ENCODE measurements at places on chromosomes 6 and 20.

- DNase-seq, result no peak
Observed at GRCh38 chr6:127634178-127634577, 57.2 kb downstream of the C6orf58 start.

GRCh38 chr6:5511954-5512353 is 250.6 kb downstream of the FARS2 start:
- DNase-seq, result no peak

GRCh38 chr6:46676604-46677313 is 10.9 kb upstream of the TDRD6 start:
- no peak for DNase-seq

GRCh38 chr20:38825901-38826625 is 20.6 kb downstream of the PPP1R16B start:
- DNase-seq, result no peak

DNA sequence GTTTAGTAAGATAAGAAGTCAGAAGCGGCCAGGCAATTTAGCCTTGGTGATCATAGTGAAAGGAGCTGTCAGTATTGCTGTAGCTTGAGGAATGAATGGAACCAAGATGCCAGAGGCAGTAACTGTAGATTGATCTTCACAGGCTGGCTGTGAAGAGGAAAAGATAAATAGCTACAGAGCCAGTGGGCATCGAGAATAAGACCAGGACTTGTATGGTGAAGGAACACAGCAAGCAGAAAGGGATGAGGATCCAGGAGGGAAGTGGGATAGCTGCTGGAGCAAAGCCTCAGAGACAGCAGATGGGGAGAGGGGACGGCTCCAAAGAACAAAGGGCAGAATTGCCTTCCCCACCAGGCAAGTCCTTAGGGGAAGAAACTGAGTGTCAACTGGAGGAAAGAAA is 294.4 kb upstream of the PLN start:
- DNase-seq, result no peak

DNA sequence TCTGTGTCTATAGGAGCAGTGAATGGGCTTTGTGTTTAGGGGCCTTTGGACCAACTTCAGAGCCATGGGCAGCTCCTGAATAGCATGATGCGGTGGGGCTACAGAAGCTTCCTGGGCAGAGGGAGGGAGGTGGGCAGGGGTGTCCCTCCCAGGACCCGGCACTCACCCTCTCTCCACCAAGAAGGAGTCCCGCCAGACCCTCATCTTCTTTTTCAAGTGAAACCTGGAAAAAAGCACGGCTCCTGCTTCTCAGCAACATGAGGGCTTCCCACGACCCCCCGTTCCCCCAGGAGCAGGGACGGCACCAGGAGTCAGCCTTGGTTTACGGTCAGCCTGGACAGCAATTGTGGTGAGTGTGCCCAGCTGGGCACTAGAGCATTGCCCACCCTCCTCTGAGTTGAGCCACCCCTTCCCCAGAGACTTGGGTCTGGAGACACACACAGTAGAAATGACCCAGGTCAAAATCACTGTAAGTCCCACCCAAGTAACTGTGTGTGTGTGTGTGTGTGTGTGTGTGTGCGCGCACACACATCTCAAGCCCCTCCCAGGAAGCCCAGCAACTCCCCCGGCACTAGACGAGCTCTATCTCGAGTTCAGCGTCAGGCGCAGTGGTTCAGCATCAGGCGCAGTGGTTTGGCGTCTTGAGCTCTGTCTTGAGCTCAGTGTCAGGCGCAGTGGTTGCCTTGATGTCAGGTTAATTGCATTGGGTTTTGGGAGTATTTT is 108.2 kb downstream of the SULF2 start:
- no peak for DNase-seq

DNA sequence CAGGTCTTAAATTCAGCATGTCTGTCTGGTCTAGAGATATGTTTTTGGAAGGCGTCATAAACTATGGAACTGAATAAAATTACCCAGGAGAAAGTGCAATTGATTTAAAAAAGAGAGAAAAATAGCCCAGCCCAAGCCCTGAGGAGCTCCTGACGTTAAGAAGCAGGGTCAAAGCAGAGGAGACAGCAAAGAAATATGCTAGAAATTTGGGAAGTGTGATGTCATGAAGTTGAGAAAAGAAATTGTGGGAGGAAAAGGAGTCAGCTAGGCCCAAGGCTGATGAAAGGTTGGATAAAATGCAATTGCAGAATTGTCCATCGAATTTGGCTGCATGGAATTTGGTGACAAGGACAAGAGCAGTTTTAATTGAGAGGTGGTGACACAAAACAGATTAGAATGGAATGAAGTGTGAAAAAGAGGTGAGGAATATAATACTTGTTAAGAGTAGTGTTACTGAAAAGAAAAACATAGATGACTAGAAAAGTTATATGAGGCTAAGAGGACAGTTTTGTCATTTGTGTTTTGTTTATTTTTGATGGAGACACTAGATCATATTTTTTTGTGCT is 381.6 kb downstream of the LAMA2 start:
- DNase-seq, result no peak

DNA sequence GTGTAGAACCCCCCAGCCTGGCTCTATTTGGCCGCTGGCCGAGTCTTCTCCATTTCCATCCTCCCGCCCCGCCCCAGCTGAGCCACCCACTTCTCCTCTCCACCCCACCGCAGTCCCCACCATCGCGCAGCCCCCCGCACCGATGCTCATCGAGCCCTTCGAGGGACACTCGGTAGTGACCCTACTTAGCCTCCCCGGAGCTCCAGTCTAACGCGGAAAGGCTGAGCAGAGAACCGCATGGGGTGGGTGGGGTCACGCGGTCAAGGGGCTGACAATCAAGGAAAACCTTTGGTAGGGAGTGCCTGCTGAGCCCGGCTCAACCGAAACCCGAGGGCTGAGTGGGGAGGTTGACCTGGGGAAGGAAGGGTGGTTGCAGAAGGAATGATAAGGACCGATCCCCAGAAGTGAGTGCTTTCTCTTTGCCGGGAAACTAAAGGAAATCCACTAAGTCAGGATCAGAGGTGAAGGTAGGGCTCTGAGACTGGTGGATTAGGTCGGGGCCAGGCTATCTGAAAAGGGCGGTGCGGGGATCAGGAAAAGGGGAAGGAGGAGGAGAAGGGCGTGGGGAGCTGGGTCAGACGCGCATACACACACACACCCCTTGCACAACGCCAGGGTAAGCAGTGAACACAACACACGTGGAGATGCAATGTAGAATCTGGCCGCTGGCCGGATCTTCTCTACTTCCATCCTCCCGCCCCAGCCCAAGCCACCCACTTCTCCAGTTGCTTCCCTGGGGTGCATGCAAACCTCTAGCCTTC is 49.8 kb downstream of the CPXM1 start:
- DNase-seq, result peak; percentile 59

DNA sequence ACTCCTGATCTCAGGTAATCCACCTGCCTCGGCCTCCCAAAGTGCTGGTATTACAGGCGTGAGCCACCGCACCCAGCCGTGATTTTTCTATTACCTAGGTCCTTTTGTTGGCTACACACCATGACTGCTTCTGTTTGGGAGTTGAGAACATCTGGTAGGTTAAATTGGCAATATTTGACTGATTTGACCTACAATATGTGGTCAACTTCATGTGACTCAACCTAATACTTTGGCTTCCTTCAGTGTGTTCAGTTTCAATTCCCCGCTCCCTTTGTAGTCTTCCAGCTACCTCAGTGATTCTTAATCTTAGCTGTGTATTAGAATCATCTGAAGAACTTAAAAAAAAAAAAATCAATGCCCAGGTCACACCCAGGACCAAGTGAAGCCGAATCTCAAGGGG is 47.4 kb downstream of the MYB start:
- no peak for DNase-seq

- peak; percentile 66 for DNase-seq
Observed at GRCh38 chr6:11323666-11324452, 91.4 kb upstream of the NEDD9 start.

DNA sequence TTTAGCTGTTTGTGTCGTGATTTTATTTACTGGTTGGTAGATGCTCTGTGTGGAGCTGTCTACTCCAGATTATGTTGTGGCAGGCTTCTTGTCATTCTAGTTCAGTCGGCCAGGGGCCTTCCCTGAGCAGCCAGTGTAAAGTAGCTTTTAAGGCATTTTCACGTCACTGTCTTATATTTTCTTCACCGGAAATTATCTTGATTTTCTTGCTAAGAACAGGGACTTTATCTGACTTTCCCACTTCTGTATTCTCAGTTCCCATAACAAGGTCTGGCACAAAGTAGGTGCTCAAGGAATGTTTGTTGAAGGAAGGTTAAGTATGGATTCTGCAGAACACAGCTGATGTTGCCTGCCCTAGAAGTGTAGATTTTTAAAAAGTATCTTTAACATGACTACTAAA is 868 bp downstream of the LTV1 start:
- DNase-seq, result no peak

DNA sequence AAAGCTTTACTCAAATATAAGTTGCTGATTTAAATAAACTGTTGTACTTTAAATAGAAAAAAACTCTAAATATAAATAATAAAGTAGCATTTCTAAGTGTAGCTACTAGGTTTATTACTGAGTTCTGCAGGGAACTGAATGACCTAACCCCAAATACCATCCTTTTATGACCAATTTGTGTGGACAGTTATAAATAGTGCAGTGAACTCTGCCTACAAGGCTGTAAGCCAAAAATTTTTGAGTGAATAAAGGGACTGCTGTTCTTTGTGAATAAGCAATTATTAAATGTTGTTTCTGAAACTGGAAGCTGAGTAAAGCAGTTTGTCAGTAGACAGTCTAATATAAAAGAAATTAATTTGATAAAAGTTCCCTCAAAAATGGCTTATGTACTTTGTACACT is 90.8 kb upstream of the ELOVL5 start:
- no peak for DNase-seq

DNA sequence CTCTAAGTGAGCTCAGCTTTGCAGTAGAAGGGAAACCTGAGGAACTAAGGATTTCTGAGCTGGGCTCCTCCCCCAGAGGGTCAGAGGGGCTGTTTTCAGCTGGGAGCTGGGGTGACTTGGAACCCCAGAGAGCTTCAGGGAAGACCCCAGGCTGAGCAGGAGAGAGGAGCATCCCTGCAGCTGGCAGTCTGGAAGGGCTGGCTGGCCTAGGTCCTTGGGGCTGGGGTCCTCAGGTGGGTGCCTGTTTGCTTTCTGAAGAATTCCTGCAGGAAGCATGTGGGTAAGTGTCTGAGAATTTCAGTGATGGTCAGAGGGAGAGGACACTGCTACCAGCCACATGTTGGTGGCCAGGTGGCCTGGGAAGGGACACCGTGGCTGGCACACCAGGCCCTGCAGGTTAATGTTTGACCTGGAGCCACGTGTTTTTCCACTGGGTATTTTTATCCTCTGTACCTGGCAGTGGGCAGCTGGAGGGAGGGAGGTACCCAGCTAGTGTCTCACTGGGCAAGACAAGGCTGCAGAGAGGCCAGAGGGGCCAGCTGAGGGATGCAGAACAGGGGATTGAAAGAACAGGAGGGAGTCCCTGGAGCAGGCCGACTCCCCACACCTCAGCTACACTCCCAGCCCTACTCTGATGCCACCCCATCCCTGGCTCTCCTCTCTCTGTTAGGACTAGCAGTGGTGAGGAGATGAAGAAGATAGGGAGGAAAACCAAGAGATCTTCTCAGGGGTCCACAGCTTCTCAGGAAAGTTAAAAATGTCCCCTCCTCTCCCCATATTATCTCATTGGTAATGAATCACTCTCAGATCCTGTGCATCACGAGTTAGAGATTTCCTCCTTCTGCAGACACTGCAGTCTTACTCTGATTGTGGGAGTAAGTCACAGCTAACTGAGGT is 143.6 kb downstream of the VEGFA start:
- DNase-seq, result no peak

GRCh38 chr6:136526937-136527336 is 23.3 kb downstream of the MAP7 start:
- DNase-seq, result no peak

GRCh38 chr6:150304429-150304828 is 64.4 kb upstream of the IYD start:
- no peak for DNase-seq

- DNase-seq, result no peak
Observed at GRCh38 chr6:55664591-55665587, 85.9 kb upstream of the HMGCLL1 start.

GRCh38 chr6:2630891-2631571 is 119.7 kb downstream of the MYLK4 start:
- DNase-seq, result no peak

GRCh38 chr6:159535656-159536350 is 157.2 kb downstream of the SOD2 start:
- no peak for DNase-seq

DNA sequence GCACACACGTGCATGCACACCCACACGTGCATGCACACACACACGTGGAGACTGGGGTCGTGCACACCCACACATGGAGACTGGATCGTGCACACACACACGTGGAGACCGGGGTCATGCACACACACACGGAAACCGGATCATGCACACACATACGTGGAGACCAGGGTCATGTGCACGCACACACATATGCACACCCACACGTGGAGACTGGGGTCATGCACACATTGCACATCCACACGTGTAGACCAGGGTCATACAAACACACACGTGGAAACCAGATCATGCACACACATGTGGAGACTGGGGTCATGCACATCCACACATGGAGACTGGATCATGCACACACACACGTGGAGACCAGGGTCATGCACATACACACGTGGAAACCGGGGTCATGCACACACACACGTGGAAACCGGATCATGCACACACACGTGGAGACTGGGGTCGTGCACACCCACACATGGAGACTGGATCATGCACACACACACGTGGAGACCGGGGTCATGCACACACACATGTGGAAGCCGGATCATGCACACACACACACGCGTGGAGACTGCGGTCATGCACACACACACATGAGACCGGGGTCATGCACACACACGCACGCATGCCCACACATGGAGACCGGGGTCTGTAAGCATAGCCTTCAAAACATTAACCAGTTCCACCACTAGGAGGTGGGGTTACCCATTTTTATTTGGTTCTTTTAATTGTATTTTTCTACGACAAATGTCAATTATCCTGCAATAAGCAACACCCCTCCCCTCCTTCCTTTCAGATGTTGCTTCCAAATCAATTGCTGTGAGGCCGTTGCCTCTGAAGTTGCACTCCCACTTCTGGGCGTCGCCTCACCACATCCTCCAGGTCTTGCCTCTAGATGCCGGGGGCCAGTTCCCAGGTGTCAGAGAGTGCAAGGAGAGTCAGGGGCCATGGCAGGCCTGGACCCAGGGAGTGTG is 95.8 kb downstream of the TMEM242 start:
- DNase-seq, result no peak

DNA sequence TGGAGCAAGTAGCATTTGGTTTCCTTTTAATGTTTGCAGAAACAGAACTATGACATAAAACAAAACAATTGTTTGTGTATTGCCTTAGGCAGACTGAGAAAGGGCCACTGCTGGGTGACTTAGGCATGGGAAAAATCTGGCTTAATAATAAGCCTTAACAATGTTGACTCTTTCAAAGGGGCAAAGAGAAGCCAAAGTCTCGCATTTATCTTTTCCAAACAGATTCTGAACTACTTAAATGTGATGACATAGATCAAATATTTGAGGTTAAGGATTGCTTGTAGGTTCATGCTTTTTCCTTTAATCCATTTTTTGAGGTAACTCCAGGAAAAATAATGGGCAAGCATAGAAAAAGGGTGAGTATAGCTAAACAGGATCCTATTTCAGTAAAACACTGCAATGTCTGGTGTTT is 39.6 kb downstream of the ADAT2 start:
- no peak for DNase-seq
